Fibroblast of villous mesenchyme (primary cell): ENCODE measurements at places on chromosomes 7 and 10. TPM values are rescaled to one million over a fixed set of nuclear protein-coding genes. Genes with fewer than 3 reads are reported as not detected.

ZNF655 gene
- 75.7 and 88.5 TPM in 2 replicates for total RNA-seq

FAM170B gene
- not detected in 2 replicates for total RNA-seq

UNCX gene
- total RNA-seq: not detected in 2 replicates

AKR1C1 gene
- total RNA-seq: 6.0 and 8.4 TPM in 2 replicates

CALD1 gene
- 1,676 and 3,507 TPM in 2 replicates for total RNA-seq

HOXA1 gene
- 0.32 and 0.43 TPM in 2 replicates for total RNA-seq

TUBAL3 gene
- not detected in 2 replicates for total RNA-seq

SEMA3A gene
- total RNA-seq: 37.4 and 47.1 TPM in 2 replicates

SPDYE6 gene
- not detected in 2 replicates for total RNA-seq

PRPS1L1 gene
- total RNA-seq: not detected in 2 replicates

STEAP4 gene
- total RNA-seq: under 0.01 TPM in 2 replicates

ABCB1 gene
- 0.86 and 0.97 TPM in 2 replicates for total RNA-seq

HOXA5 gene
- 7.4 and 10.8 TPM in 2 replicates for total RNA-seq

ZNF487 gene
- total RNA-seq: 2.6 TPM in 2 replicates

TMEM196 gene
- not detected in 2 replicates for total RNA-seq

DNA sequence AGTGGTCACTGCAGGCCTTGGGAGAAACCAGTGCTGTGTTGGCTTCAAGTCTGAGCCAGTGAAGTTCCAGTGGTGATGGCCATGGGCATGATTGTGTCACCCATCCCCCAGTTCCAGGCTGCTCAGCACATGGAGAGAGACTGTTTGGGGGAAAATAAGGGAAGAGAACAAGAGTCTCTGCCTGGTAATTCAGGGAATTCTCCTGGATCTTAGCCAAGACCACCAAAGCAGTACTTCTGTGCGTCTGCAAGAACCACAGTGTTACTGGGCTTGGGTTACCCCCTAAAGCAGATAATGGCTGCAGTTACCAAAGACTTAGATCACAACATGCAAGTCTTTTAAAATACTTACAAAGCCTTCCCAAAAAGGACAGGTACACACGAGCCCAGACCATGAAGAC is 225.0 kb upstream of the SEMA3C start:
- DNase-seq: no peak

DNA sequence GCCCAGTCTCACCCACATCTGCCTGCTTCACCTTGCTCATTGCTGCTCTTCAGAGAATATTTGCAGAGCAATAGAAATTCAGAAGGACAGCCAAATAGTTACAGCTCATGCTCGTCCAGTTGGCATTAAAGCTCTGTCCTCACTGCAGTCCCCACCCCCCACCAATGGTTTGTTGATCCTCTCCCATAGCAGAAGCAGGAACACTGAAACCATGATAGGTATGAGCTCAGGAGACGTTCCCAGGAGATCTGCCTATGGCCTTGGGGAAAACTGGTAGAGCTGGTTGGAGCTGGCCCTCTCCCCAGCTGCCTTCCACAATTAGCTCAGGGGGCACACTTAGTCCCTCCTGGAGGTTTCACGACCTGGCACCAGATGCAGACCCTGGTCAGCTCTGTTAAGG is 68.6 kb upstream of the KMT2C start:
- DNase-seq: no peak

GRCh38 chr7:40520986-40521738 is 386.4 kb downstream of the SUGCT start:
- DNase-seq: no peak

- DNase-seq: no peak
Observed at GRCh38 chr7:102047-102711, 90.2 kb upstream of the FAM20C start.

GRCh38 chr7:139940866-139941265 is 111.8 kb downstream of the TBXAS1 start:
- DNase-seq: no peak

GRCh38 chr10:71534568-71535194 is 138.0 kb downstream of the CDH23 start:
- DNase-seq: no peak

GRCh38 chr7:83739527-83739926 is 90.6 kb upstream of the SEMA3E start:
- no peak for DNase-seq

GRCh38 chr7:36683695-36684357 is 40.5 kb downstream of the AOAH start:
- DNase-seq: no peak

GRCh38 chr10:69554611-69555010 is 18.6 kb downstream of the NEUROG3 start:
- no peak for DNase-seq

DNA sequence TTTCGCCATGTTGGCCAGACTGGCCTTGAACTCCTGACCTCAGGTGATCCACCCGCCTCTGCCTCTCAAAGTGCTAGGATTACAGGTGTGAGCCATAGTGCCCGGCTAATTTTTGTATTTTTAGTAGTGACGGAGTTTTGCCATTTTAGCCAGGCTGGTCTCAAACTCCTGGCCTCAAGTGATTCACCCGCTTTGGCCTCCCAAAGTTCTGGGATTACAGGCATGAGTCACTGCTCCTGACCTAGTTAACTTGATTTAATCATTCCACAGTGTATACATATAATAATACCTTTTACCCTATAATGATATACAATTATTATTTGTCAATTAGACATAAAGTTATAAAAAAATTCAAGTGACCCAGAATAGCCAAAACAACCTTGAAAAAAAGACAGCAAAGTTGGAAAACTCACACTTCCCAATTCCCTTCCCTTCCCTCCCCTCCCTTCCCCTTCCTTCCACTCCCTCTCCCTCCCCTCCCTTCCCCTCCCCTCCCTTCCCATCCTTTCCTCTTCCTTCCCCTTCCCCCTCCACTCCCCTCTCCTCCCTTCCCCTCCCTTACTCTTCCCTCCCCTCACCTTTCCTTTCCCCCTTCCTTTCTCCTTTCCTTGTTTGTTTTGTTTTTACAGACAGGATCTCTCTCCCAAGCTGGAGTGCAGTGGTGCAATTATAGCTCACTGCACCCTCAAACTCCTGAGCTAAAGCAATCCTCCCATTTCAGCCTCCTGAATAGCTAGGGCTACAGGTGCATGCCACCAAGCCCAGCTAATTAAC is 14.8 kb upstream of the ZMIZ2 start:
- DNase-seq: peak; percentile 65

- no peak for DNase-seq
Observed at GRCh38 chr10:71899665-71900412, 48.8 kb upstream of the PSAP start.

DNA sequence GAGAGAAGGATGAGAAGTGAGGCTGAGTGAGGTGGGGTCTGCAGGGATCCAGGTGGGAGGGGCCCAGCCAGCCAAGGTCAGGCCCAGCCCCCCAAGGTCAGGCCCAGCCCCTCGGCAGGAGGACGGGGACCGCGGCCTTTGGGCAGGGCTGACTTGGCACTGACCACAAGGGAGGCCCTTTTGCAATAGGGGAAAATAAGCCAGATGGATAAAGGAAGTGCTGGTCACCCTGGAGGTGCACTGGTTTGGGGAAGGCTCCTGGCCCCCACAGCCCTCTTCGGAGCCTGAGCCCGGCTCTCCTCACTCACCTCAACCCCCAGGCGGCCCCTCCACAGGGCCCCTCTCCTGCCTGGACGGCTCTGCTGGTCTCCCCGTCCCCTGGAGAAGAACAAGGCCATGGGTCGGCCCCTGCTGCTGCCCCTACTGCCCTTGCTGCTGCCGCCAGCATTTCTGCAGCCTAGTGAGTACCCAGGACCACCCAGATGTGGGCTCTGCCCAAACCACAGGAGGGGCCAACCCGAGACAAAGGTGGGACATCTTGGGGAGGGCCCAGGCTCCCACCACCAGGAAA is at the start of gene PILRA:
Gene PILRA, plus strand, starts transcription at position 227 of the 571 bp plus-strand sequence. Its CDS starts 170 bp downstream, at position 397.
- no peak for DNase-seq

DNA sequence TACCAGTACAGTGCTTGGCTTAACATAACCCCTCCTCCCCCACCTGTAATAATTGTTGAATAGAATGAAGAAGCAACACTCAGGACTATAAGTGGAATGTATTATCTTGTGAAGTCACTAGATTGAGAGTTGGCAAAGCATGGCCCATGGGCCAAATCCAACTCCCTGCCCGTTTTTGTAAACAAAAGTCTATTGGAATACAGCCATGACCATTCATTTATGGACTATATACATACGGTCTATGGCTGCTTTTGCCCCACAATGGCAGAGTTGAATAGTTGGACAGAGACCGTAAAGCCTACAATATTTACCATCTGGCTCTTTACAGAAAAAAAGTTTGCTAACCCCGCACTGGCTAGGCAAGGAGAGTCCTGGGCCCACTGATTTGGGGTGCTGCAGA is 48.1 kb upstream of the CYCS start:
- no peak for DNase-seq

GRCh38 chr10:125162120-125162931 is 2.0 kb upstream of the CTBP2 start:
- no peak for DNase-seq

GRCh38 chr7:143240291-143241168 is 18.7 kb downstream of the TAS2R40 start:
- DNase-seq: peak; percentile 89

GRCh38 chr10:126705131-126705530 is 34.6 kb upstream of the C10orf90 start:
- DNase-seq: no peak

- no peak for DNase-seq
Observed at GRCh38 chr10:121747163-121747775, 149.0 kb upstream of the FGFR2 start.

DNA sequence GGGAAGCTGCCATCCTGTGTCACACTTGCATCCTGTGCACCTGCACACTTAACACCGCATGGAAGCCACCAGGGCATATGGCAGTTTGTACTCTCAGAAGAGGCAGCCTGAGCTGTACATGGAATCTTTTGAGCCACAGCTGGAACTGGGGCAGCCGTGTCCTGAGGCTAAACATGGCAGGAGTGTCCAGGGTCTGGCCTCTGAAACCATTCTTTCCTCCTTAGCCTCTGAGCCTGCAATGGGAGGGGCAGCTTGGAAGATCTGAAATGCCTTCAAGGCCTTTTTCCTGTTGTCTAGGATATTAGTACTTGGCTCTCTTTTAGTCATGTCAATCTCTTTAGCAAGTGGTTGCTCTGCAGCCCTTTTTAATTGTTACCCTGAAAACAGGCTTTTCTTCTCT is 16.4 kb downstream of the PLCE1 start:
- DNase-seq: no peak

DNA sequence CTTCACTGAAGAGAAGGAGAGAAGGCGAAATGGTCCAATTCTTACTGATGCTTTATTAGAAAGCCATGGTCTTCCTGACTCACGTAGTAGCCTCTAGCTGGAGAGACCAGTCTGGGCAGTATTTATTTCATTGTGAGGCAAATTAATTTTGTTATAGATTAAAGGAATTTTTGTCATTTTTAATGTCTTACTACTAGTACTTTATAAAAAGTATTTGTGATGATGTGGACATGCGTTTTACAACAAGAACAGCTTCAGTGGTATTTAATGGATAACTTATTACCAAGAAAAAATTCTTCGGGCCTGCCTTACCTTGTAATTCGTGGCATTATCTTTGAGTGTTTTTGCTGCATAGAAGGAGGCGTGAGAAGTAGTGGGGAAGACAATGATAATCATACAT is 339.4 kb upstream of the SHH start:
- DNase-seq: no peak

DNA sequence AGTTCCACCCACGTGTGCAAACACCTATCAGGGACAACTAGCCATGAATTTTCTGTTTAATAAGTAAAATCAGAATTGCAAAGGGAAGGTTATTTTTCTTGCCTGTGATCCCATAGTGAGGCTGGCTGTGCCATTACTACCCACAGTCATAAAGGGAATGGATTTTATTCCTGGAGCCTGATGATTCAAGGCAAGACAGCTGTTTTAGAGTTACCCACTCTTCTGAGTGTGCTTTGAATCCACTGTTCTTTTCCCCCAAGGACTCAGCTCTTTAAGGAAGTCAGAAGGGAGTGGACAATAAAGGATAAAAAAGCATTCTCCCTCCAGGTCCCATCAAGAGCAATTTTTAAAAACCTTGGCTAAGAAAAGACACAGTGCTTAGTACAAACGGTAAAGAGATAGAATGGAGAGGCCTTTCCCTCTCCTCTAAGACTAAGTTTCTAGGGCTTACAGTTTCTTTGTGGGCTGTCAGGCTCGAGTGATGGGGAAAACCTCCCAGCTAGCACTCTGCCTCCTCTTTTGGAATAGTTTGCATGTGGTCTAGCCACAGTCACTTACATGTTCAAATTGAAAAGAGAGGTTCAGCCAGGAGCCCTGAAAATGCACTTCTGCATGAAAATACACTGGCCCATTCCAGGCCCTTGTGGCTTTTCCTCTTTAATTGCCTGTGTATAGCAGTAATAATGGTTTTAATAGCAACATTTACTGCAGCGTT is 5.1 kb upstream of the LRRC4 start:
- DNase-seq: no peak

DNA sequence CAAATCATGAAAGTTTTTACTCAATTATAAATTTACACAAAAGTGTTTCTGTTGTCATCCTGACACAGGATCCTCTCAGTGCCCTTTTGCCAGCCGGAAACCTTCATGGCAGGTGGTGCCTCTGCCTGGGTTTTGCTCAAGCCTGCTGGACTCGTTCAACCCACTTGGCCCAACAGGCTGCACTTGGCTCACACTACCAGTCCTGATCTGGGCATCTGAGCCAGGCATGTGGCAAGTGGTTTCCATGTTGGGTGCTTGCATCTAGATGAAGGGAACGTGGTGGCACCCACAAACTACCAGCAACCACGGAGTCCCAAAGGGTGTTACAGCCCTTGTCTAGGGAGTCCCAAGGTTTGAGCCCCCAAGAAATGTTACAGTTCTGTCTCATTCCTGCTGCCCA is 162.3 kb upstream of the CSTF2T start:
- DNase-seq: no peak

- no peak for DNase-seq
Observed at GRCh38 chr7:152608656-152609055, 67.3 kb downstream of the XRCC2 start.

- DNase-seq: peak; percentile 96
Observed at GRCh38 chr7:74173866-74174605, at the start of gene EIF4H. EIF4H (plus strand) TSS chr7:74174356; CDS start chr7:74174384, 28 bp downstream.

DNA sequence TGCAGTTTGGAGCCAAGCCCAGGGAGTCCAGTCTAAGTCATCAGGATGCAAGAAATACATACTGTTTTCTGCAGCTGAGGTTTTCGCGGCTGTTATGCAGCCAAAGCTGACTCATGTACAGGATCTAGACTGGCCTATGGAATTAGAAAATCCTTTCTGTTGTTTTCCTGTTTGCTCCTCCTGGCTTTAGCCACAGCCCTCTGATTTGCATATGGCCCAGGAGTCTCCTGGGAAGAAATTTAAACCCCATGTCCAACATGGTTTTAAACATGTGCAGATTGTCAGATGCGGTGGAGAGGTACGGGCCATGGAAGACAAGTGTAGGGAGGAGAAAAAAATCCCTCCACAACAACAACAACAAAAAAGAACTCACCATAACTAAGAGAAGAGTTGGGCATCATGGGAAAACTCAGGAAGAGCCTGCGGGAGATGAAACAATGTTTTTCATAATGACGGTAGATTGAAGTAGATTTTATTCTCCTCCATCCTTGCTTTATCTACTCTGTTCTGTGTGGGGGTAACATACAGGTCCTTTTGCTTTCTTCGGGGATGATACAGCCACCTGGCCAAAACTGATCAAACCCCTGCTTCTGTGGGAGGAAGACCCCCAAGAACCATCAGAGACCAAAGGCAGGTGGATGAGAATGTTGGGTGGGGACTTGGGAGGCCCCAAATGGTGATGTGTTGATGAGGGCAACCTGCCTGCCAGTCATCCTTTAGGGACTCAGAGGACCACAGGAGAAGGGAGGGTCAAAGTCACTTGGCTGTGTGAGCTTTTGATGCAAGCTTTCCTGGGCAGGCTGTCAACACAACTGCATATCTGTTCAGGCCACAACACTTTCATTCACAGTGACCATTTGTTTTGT is 29.8 kb upstream of the GNA12 start:
- DNase-seq: peak; percentile 89
